ENCODE measurements at places on chromosomes 4 and X. TPM values are rescaled to one million over a fixed set of nuclear protein-coding genes. Genes with fewer than 3 reads are reported as not detected.

DNA sequence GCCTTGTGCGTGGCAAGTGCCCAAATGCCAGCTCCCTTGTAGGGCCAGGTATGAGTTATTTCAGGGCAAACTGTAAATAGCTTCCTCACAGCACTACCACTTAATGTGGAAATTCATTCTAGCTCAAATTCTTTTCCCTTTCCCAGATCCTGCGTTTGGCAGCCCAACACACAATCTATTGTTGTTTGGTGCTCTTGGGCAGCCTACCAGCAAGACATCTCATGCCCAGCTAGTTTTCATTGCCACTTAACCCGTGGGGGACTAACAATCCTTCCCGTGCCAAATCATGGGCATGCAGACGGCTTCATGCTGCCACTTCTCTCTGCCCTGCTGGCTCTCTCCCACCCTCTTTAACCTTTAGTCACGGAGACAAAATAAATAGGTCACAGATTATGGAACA is 454.2 kb downstream of the GRIA2 start:
- H3K4me1 ChIP-seq, result no peaks in the 10 kb centered on the region
- H3K27me3 ChIP-seq, result peaks cover 4% of the 10 kb centered on the region
- peaks cover 14% of the 10 kb centered on the region for H3K36me3 ChIP-seq
- no peak for DNase-seq
- no peak overlapping the region for H3K27ac ChIP-seq
- H3K4me3 ChIP-seq, result no peak overlapping the region

GRCh38 chrX:18664947-18665346 is 7.0 kb downstream of the RS1 start:
- no peak overlapping the region for H3K4me3 ChIP-seq
- H3K4me1 ChIP-seq, result no peaks in the 10 kb centered on the region
- no peak for DNase-seq
- peaks cover 5% of the 10 kb centered on the region for H3K27me3 ChIP-seq
- H3K27ac ChIP-seq, result no peak overlapping the region

- H3K36me3 ChIP-seq, result no peaks in the 10 kb centered on the region
- no peaks in the 10 kb centered on the region for H3K27me3 ChIP-seq
- H3K27ac ChIP-seq, result no peak overlapping the region
- no peak overlapping the region for H3K4me3 ChIP-seq
- DNase-seq, result no peak
- H3K4me1 ChIP-seq, result peaks cover 3% of the 10 kb centered on the region
Observed at GRCh38 chr4:74948236-74948635, 15.3 kb downstream of the PARM1 start.

GRCh38 chrX:71871367-71871766 is 39.3 kb upstream of the NHSL2 start:
- no peak for DNase-seq
- no peak overlapping the region for H3K4me3 ChIP-seq
- H3K4me1 ChIP-seq, result peaks cover 14% of the 10 kb centered on the region
- H3K27me3 ChIP-seq, result no peaks in the 10 kb centered on the region
- H3K36me3 ChIP-seq, result peaks cover 8% of the 10 kb centered on the region
- no peak overlapping the region for H3K27ac ChIP-seq

- H3K27ac ChIP-seq, result no peak overlapping the region
- H3K4me1 ChIP-seq, result no peaks in the 10 kb centered on the region
- peaks cover 2% of the 10 kb centered on the region for H3K27me3 ChIP-seq
- no peak for DNase-seq
Observed at GRCh38 chr4:105624530-105624929, 72.1 kb downstream of the ARHGEF38 start.

PDGFC gene
- total RNA-seq, result 22.0 TPM

DDIT4L gene
- total RNA-seq, result 3.4 TPM

HSD17B13 gene
- not detected for total RNA-seq

RNF212 gene
- total RNA-seq, result 3.3 TPM
